ENCODE measurements at places on chromosomes 3 and 15. TPM values are rescaled to one million over a fixed set of nuclear protein-coding genes. Genes with fewer than 3 reads are reported as not detected.
A peak's percentile ranks its signal among the peaks of the same experiment; 100 is the strongest.

DNA sequence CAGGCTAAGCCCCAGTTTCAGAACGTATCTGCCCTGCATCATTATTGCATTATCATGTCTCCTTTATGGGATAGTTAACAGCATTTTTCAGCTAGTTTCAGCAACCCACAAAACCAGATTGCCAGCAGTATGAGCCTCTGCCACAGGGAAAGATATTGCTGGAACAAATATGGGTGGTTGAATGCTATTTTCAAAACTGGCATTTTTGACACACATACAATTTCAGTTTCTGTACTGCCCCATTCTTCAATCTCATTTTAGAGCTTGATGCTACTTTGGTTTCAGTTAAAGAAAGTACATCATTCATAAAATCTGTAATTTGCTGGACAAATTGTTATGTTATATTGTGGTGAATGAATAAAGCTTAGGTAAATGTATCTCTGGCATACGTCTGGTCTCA lies 1037.5 kb downstream of the NAALADL2 start:
- DNase-seq = no peak

DNA sequence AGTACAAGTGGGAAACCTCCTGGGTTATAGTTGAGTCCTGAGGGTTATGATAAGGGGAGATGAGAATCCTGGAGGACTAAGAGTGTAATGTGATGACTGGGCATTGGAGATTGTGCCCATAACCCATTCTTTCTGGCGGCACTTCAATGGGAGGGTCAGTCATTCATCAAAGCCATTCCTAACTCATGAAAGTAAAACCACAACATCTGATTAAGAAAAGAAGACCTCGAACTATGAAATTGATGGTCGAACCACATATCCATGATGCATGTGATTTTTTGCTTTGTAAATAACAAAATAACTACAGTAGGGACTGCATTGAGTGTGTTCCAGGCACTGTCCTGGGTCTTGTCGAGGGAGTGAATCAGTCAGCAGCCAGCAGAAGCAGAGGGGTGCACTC lies 215.1 kb downstream of the SHQ1 start:
- no peak for DNase-seq

GRCh38 chr15:68078365-68078764 lies 24.2 kb downstream of the PIAS1 start:
- no peak for DNase-seq

DNA sequence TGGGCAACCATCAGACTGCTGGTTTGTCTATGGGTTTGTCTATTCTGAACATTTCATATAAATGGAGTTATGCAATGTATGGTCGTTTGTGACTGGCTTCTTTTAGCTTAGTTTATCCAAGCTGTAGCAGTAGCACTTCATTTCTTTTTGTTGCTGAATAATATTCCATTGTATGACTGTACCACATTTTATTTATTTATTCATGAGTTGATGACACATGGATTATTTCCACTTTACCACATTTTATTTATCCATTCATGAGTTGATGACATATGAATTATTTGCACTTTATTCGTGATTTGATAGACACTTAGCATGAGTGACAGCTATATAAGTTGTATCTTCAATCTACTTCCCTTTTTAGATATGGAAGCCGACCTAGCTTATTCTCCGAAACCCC lies 70.0 kb downstream of the IQGAP1 start:
- no peak for DNase-seq

GRCh38 chr3:181704421-181705085 lies 7.2 kb upstream of the SOX2 start:
- DNase-seq = no peak

GRCh38 chr3:21446945-21447475 lies 304.0 kb downstream of the ZNF385D start:
- no peak for DNase-seq

DNA sequence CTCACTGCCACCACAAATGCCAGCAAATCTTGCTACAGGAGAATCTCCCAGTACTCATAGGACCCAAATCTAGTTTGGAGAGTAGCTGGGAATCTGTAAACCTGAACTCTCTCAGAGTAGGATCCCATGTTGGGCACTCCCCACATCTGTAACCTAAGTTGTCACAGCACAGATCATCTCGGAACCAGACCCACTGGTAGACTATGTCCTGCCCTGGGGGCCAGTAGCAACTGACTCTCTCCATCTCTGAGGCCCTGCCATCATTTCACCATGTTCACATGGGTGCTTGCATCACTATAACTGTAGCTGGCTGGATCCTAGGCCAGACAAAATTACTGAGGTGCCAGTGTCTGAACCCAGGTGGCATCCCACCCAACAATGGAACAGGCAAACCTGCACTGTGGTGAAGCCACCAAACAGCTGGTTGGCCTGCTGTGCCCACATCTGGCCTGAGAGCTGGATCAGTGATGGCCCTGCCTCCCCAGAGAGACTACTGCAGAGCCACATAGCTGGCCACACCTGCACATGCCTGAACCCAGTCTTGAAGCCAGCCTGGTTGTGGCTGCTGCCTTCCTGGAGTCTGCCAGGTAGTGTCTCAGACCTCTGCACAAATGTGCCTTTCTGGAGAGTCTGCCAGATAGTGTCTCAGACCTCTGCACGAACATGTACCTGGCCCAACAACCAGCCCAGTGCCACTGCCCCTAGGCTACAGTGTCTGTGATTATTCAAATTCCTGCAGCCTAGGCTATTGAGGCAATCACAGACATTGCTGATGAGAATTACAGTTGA lies 82.0 kb downstream of the ISL2 start:
- no peak for DNase-seq

GRCh38 chr3:29064085-29064484 lies 216.8 kb upstream of the RBMS3 start:
- DNase-seq = no peak

DNA sequence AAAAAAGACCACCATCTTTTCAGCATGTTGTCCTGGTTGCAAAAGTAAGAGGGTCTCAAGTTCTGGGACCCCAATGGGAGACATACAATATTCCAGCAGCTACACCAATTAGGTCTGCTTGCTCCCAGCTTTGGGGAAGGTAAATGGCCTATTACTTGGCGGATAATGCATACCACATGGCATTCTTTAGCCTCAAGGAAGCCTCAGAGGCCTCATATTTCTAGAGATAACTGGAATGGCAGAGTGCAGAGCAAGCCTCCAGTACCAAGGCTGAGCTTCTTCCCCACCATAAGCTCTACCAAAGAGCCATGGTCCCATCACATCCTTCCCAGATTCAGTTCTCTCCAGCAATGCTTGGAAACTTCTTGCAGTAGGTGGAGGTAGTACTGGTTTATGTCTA lies 493.8 kb downstream of the SHQ1 start:
- DNase-seq = no peak

DNA sequence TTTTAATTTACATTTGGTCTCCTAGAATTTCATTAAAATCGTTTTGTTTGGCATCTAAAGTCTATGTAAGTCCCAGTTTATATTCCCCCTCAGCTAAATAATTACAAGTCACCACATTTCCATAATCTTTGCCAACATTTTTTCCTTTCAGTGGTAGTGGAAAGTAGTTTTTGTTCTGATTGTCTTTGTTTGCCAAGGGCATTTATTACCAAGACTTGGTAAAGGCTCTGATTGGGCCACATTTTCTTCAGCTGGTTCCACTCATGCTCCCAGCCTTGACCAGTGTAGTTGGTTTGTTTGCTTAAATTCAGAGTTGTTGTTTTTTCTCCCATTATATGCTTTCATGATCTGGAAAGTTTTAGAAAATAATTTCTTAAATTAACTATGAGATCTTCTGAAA lies 153.4 kb upstream of the MME start:
- DNase-seq = no peak

- DNase-seq = no peak
Measured at GRCh38 chr3:36740787-36741186, 23.6 kb downstream of the DCLK3 start.

DNA sequence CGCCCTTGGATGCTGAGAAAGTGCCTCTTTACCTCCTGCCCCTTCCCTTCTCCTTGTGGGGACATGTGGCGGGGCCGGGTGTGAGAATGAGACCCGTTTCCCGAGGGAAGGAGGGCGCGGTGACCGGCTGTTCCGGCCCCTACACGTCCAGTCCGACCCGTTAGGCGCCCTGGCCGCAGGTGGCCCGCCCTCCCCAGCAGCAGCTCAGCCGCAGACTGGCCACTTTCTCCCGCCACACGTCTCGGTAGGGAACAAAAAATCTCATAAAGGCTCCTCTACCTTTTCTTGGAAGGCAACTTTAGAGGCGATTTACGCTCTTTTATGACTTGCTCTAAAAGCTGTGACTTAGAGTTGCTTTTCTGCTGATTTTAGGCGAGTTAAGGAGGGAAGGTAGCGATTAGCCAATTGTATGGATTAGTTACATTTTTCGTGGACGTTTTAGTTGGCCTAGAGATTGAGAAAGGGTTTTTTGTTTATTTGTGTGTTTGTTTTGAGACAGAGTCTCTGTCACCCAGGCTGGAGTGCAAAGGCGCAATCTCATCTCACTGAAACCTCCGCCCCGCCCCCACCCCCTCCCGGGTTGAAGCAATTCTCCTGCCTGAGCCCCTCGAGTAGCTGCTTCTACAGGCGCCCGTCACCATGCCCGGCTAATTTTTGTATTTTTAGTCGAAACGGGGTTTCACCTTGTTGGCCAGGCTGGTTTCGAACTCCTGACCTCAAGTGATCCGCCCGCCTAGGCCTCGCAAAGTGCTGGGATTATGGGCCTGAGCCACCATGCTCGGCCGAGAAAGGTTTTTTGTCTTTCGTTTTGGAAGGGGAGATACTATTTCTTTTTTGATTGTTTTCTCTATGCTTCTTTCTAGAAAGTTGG lies 8.3 kb upstream of the PGPEP1L start:
- peak; percentile 68 for DNase-seq

- DNase-seq = no peak
Measured at GRCh38 chr15:73928971-73929627, 2.8 kb downstream of the LOXL1 start.

- no peak for DNase-seq
Measured at GRCh38 chr3:71087143-71088018, 496.1 kb downstream of the FOXP1 start.

DNA sequence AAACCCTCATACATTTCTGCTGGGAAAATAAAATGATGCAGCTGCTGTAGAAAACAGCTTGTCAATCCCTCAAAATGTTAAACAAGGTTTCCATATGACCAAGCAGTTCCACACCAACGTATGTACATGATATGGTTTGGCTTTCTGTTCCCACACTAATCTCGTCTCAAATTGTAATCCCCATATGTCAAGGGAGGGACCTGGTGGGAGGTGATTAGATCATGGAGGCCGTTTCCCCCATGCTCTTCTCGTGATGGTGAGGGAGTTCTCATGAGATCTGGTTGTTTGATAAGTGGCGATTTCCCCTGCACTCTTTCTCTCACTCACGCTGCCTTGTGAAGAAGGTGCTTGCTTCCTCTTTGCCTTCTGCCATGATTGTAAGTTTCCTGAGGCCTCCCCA lies 100.6 kb upstream of the SLC24A5 start:
- DNase-seq = no peak

DNA sequence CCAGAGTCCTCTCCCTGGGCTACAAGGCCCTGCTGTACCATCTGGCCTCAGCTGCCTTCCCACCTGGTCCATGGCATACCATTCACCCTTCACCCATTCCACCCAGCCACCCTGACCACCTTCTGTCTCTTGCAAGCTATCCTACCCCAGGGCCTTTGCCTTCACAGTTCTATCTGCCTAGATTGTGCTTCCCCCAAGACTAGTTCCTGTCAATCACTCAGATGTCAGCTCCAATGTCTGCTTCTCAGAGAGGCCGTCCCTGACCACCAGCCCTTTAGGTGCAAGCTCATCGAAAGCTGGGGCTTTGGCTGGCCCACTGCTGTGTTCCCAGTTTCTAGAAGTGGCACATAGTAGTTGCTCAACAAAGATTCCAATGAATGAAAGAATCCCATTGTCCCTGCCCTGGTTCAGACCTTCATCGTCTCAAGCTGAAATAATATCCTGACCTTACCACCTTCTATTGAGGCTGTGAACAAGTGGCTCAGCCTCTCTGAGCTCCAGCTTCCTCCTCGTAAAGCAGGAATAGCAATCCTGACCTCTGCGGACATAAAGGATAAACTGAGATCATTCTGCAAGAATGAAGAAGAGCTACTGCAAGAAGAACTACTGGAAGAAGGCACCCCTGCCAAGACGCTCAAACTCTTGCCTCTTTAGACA lies 15.8 kb downstream of the EFCAB12 start:
- no peak for DNase-seq

- DNase-seq = no peak
Measured at GRCh38 chr3:124976383-124976782, 41.8 kb upstream of the MUC13 start.

- peak; percentile 16 for DNase-seq
Measured at GRCh38 chr3:51539291-51539941, 897 bp downstream of the RAD54L2 start.

- no peak for DNase-seq
Measured at GRCh38 chr3:12379640-12380429, 91.0 kb downstream of the PPARG start.

Gene KY
- 0.28 TPM for total RNA-seq

Gene DPPA2
- not detected for total RNA-seq

Gene TOPAZ1
- total RNA-seq = not detected

Gene GATA2
- total RNA-seq = 6.2 TPM

Gene TFRC
- total RNA-seq = 18.7 TPM

Gene ISL2
- total RNA-seq = not detected

Gene GOLGA8R
- total RNA-seq = 2.2 TPM
